ENCODE measurements at places on chromosomes 4 and X. TPM values are rescaled to one million over a fixed set of nuclear protein-coding genes. Genes with fewer than 3 reads are reported as not detected.

DNA sequence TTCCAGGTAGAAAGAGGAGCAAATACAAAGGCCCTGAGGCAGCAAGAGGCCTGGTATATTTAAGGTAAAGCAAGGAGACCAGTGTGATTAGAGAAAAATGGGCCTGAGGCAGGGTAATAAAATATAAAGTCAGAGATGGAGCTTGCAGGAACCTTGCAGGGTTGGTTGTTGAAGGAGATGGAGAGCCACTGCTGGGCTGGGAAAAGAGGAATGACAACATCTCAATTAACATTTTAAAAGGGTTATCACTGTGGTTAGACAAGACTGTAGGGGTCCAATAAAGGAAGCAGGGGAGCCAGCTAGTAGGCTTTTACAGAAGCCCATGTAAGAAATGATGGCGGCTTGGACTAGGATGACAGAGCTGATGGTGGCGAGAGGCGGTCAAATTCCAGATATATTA lies 205.5 kb upstream of the MBNL3 start:
- DNase-seq = no peak

DNA sequence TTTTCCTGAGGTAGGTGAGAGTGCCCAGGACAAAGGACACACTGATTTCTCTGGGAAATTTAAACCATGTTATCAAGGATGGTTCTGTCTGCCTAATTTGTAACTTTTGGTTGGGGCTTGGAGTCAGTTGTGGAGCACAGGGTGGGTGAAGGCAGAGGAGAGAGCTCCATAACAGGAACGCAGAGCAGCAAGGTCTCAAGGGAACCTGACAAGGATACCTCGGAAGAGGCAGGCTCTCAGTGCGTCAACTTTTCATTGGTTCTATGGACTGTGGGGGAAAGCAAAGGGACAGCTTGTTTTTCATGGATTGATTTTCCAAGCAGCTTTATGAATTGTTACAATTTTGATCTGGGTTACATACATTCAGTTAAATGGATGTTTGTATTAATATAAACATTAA lies 110.4 kb downstream of the SLIT2 start:
- no peak for DNase-seq

- no peak for DNase-seq
Measured at GRCh38 chr4:78558410-78558809, 6.8 kb downstream of the ANXA3 start.

GRCh38 chr4:116925900-116926457 lies 159.4 kb downstream of the TRAM1L1 start:
- no peak for DNase-seq

DNA sequence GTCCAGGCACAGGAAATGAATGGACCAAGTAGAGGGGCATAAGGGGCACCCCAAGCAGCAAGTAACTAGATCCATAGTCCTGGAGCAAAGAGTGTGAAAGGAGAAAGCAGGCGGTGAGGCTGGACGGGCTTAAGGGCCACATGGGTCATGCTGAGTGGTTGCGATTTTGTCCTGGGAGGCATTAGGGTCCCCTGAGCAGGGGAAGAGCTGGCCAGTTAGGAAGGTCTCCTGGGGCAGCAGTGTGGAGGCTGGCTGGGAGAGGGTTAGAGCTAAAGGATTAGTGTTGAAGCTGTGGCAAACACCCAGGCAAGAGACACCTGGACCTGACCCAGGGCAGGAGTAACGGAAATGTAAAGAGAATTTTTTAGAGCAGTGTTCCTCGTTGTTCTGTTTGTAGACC lies 26.5 kb downstream of the MYOZ2 start:
- no peak for DNase-seq

- DNase-seq = no peak
Measured at GRCh38 chrX:46713672-46714490, 45.0 kb downstream of the SLC9A7 start.

DNA sequence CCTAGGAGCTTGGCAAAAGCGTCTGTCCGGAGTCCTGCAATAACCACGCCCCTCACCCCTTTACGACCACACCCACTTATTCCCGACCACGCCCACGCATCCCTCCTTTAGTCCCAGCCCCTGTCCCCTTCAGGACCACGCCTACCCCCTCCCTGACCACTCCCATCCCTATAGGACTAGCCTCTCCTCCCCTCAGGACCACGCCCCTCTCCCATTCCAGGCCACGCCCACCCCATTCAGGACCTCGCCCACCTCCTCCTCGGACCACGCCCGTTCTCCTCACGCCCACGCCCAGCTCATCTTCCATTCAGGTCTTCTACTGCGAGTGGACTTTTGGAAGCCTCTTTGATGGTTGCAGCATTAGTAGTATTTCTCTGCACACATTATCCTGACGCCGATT lies 131.2 kb upstream of the STX18 start:
- DNase-seq = peak; percentile 24

DNA sequence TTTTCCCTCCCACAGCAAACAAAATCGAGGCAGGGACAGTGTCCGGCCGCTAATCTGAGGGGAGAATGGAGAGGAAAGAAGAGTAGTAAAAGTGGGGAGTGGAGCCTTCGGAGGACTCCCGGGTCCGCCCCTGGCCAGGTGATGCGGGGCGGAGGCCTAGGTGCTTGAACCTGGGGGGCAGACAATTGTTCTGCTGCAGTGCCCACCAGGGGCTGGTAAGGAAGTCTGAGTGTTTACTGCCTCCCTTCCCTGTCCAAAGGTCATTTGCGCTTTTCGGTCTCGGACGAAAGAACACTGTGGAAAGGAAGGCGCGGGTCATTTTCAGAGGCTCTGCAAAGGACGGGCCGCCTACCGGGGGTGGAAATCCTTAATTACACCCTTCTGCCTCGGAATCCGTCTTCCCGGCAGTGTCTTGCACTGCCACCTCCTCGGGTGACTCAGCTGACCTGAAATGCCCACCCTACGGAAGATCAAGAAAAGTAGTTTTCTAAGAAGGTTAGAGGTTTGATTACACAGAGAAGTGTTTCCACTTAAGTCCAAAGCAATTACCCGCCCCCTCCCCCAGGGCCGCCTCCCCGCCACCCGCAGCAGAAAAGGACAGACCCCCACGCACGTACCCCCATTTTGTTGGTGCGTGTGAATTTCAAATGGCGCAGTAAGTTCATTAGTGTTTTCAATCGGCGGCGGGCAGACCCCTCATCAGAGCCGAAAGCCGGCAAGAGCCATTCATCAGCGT lies 99.9 kb upstream of the TENM3 start:
- DNase-seq = no peak

- no peak for DNase-seq
Measured at GRCh38 chr4:4947721-4948120, 71.5 kb downstream of the CYTL1 start.

DNA sequence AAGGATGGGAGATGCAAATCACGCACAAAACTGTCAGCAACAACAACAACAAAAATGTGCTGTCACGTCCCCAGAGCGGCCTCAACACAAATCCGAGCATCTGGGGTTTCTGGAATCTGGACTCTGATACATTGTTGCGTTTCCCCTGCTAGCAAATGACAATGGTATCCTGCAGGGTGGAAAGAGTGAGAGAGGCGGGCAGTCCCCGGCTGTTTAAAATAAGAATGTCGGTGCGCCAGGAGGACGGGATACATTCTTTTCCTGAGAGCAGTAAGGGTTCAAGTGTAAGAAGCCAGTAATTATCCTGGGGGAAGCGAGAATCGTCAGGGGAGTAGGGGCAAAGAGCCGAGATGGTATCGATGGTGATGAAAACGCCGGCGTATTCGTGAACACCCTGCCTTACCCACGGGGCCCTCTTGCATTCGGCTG lies 310.2 kb downstream of the ASMT start:
- DNase-seq = no peak

DNA sequence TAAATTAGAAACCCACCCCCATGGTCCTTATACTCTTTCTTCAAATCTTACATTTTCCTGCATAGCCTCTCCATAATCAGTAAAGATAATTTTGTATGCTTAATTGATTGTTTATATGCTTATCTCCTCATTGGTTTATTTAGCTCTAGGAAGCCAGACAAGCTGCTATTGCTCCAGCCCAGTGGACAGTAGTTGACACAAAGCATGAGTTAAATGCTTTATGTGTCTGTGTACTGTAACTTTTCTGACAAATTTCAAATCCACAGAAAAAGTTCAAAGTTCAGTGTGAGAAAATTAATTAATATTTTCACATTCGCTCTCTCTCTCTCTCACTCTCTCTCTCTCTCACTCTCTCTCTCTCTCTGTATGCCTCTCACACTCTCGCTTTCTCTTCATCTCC lies 181.7 kb downstream of the GABRB1 start:
- no peak for DNase-seq

- DNase-seq = no peak
Measured at GRCh38 chr4:108881190-108881589, 118.3 kb upstream of the ETNPPL start.

DNA sequence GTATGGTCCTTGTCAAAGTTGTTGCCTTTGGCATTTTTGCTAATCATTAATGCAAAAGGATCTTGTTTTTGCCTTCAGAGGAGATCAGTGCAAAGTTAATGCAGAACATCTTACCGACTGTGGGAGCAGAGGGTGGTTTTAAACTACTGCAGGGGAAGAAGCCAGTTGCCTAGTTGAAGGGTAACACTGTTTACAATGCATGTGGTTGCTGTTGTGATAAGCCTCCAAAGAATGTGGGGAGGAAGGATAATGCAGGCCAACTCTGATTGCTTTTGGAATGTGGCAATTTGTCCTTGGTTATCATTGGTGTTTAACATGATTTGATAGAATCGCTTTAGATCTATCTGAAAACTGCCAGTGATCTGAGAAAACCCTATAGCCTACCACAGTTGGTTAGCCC lies 204.3 kb upstream of the TLL1 start:
- DNase-seq = no peak

- no peak for DNase-seq
Measured at GRCh38 chr4:140080883-140081282, 73.1 kb downstream of the MAML3 start.

GRCh38 chr4:44326741-44327140 lies 121.9 kb downstream of the KCTD8 start:
- no peak for DNase-seq

GRCh38 chr4:22416403-22416802 lies 99.5 kb downstream of the ADGRA3 start:
- no peak for DNase-seq

- DNase-seq = no peak
Measured at GRCh38 chrX:124030520-124030919, 69.0 kb downstream of the STAG2 start.

GRCh38 chrX:128992107-128992971 lies 531.0 kb downstream of the SMARCA1 start:
- no peak for DNase-seq

The HEPH gene
- total RNA-seq = 131 TPM

The SPANXC gene
- total RNA-seq = not detected

The DSPP gene
- total RNA-seq = not detected

The XPNPEP2 gene
- total RNA-seq = 3.5 TPM

The FGF13 gene
- total RNA-seq = 15.1 TPM

The RAB40AL gene
- total RNA-seq = not detected

The BMX gene
- total RNA-seq = 4.7 TPM

The TXK gene
- 1.3 TPM for total RNA-seq
